ENCODE measurements at places on chromosomes 16 and 17.

- DNase-seq: no peak
Observed at GRCh38 chr16:74570412-74571301, 36.3 kb downstream of the GLG1 start.

DNA sequence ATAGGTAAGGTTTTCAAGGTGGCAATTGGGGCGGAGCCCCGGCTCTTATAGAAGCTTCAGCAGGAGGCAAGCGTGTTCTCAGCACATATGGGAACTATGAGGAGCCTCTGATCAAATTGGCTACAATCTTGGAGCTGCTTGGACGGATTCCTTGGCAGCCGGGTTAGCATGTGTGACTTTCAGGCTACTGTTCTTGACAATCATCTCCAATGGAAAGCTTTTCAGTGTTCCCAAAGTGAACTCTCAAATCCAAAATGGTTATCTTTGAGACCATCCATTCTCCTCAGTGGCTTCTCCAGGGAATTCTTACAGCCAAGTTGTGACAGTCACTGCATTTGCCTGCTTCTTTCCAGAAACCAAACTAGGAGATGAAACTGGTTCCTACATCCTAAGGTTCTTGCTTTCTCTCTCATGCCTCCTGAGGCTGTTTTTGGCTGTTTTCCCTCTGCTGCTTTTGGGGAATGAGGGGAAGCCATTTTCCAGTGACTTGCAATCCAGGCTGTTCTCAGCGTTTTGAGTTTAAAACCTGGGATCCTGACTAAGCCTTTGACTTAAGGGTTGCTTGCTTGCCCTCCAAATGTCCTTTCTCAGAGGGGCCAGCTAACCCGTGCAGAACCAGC, 10.9 kb downstream of the HAS3 start:
- no peak for DNase-seq

- peak; percentile 40 for DNase-seq
Observed at GRCh38 chr17:18877104-18877645, 19.2 kb downstream of the PRPSAP2 start.

DNA sequence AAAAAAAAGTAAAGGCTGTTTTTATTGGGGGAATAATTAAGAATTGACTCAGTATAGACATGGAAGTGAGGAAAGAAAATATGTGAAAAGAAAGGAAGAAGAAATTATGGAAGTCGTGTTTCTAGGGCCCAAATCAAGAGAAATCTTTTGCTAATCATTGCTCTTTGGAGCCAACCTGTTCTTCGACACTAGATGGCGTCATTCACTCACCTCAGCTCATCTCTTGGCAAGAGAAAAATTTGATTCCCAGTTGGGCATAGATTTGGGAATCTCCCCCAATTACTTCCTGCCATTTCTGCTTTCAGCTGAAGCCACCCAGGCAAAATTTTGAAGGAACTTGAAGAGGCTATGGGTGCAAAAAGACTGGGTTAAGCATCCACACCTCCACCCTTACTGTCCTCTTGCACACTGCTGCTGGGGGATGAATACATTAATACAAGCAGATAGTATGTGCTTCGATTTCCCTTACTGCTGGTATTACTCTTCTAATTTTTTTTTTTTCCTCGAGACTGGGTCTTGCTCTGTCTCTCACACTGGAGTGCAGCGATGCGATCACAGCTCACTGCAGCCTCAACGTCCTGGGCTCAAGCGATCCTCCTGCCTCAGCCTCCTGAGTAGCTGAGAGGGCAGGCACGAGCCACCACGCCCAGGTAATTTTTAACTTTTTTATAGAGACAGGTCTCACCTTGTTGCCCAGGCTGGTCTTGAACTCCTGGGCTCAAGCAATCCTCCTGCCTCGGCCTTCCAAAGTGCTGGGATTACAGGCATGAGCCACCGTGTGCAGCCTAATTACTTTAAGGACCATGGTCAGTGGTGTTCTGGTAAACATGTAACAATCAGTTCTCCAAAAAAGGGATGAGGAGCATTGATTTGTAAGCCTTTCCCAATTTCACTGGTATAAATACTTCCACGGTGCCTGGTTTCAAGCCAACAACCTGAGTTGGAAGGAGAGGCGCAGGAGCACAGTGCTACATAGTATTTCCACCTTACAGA, 13.5 kb downstream of the PSMD7 start:
- peak; percentile 51 for DNase-seq

DNA sequence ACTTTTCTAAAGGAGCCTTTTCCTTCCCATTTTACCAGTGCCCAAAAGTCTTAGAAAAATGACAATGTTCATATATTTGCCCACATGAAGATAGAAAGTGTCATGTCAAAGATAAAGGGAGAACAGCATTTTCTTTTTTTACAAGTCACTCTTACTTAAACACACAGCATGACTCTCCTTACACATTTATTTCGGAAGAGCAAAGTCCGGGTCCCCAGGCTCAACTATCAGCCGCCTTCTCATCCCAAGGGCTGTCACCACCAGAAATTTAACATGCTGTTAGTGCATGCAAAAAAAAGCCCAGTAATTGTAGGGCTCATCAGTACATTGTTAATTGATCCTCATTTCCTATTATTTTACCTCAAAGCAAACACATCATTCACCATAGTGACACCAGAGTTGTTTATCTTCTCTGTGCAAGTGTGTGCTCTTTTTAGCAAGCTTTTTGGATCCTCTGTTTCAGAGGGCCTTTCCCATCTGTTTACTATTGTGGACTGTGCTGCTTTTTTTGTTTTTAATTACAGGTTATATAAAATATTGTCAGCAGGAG, 560.3 kb downstream of the WWOX start:
- DNase-seq: no peak
